ENCODE measurements at places on chromosomes 13 and 19. TPM values are rescaled to one million over a fixed set of nuclear protein-coding genes. Genes with fewer than 3 reads are reported as not detected.

DNA sequence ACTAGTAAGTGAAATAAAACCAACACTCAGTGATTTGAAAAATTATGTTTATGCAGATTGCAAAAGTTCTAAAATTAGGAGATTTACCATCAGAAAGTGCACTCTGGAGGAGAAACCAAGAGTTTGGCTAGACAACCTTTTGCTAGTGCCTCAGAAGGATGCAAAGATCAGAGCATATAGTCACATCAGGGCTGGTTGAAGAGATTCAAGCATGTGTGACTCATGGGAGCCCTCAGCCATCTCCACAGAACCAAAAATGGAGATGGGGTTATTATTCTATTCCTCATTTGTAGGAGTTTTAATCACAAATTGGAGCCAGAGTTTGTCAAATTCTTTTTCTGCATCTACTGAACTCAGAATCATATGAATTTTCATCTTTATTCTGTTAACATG is 32.9 kb upstream of the OXGR1 start:
- no peak overlapping the region for H3K4me3 ChIP-seq
- no peaks in the 10 kb centered on the region for H3K27me3 ChIP-seq
- H3K36me3 ChIP-seq: no peaks in the 10 kb centered on the region

- H3K36me3 ChIP-seq: no peaks in the 10 kb centered on the region
- H3K27ac ChIP-seq: no peak overlapping the region
- no peak overlapping the region for H3K4me3 ChIP-seq
- H3K4me1 ChIP-seq: no peaks in the 10 kb centered on the region
- no peaks in the 10 kb centered on the region for H3K27me3 ChIP-seq
These were observed 32.3 kb downstream of the TMPRSS9 start for GRCh38 chr19:2392366-2392765.

- H3K27me3 ChIP-seq: no peaks in the 10 kb centered on the region
- peaks cover 96% of the 10 kb centered on the region for H3K36me3 ChIP-seq
- H3K27ac ChIP-seq: peak overlapping the region; percentile 60
- H3K4me1 ChIP-seq: peaks cover 6% of the 10 kb centered on the region
- DNase-seq: no peak
- peak overlapping the region; percentile 48 for H3K4me3 ChIP-seq
These were observed 19.9 kb downstream of the TMED1 start for GRCh38 chr19:10815969-10816644.

GRCh38 chr13:35140831-35141230 is 198.8 kb downstream of the NBEA start:
- H3K4me3 ChIP-seq: no peak overlapping the region
- no peaks in the 10 kb centered on the region for H3K4me1 ChIP-seq
- no peak for DNase-seq
- no peaks in the 10 kb centered on the region for H3K36me3 ChIP-seq
- no peak overlapping the region for H3K27ac ChIP-seq

- H3K4me3 ChIP-seq: no peak overlapping the region
- H3K27me3 ChIP-seq: no peaks in the 10 kb centered on the region
- no peaks in the 10 kb centered on the region for H3K4me1 ChIP-seq
- DNase-seq: no peak
- H3K36me3 ChIP-seq: no peaks in the 10 kb centered on the region
These were observed 115.2 kb upstream of the PEG3 start for GRCh38 chr19:56955637-56956216.

DNA sequence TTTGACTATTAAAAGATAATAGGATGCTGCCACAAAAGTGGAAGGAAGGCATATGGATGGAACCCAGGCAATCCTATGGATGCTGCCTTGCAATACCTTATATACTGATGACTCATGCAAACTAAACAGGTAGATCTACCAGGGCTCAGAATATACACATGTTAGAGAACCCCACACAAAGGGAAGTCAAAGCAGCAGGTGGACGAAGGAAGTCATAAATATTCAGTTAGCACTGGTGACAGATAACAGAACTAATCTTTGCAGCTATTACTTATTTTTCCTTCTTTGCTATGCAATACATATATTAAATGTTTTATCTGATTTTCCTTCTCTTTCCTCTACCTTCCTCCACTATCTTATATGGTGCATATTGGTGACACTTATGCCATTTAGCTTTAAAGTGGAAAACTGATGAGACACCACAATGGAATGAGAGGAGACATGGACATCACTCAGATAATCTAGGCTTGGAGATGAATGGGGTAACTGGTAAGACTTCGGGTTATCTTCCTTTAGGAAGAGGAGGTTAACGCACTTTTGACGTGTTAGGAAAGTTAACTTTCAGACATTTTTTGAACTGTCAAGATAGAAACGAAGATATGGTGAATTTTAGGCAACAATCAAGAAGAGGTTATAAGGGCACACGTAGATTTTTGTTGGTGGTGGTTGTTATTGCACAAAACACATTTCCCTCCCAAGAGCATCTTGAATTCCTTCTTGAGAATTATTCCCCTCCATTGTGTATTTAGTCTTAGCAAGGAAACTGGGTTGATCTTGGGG is 39.8 kb upstream of the MBNL2 start:
- H3K4me3 ChIP-seq: no peak overlapping the region
- no peaks in the 10 kb centered on the region for H3K4me1 ChIP-seq
- H3K27ac ChIP-seq: no peak overlapping the region
- no peaks in the 10 kb centered on the region for H3K36me3 ChIP-seq
- no peaks in the 10 kb centered on the region for H3K27me3 ChIP-seq

- H3K4me1 ChIP-seq: no peaks in the 10 kb centered on the region
- H3K36me3 ChIP-seq: no peaks in the 10 kb centered on the region
- no peaks in the 10 kb centered on the region for H3K27me3 ChIP-seq
- no peak overlapping the region for H3K4me3 ChIP-seq
- no peak overlapping the region for H3K27ac ChIP-seq
- no peak for DNase-seq
These were observed 57.3 kb downstream of the UQCRFS1 start for GRCh38 chr19:29155683-29156082.

DNA sequence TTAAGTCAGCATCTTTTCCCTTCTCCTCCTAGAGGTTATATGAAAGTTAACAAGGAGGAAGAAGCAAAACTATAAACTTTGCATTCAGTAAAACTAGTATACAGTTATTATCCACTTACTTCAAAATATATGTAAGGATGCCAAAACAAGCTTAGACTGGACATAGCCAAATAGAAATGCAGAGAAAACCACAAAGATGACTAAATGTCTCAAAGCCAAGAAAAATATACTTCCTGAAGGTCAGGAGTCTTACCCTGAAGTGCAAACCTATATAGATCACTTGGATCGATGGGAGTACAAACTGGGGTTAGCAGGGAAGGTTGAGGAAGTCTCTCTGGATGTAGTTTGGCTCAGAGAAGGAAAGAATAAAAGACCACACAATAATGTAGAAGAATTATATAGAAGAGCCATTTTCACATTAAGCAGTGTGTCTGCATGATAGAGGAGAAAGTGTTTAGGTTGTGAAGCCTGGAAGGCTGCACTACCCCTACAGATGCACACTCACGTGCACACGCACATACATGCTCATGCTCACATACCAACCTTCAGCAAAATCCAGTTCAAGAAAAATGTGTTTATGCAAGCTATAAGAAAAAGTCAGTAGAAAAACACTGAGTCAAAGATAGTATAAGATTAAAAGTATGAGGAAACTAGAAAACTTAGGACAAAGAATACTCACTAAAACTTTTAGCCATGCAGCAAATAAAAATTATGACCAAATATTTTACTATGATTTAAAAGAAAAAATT is 112.1 kb upstream of the RXFP2 start:
- no peaks in the 10 kb centered on the region for H3K4me1 ChIP-seq
- H3K27me3 ChIP-seq: no peaks in the 10 kb centered on the region
- DNase-seq: no peak
- no peaks in the 10 kb centered on the region for H3K36me3 ChIP-seq

GRCh38 chr19:46616631-46617322 is 8.1 kb downstream of the PTGIR start:
- H3K4me3 ChIP-seq: no peak overlapping the region
- peaks cover 35% of the 10 kb centered on the region for H3K4me1 ChIP-seq
- H3K27ac ChIP-seq: no peak overlapping the region
- DNase-seq: no peak
- H3K36me3 ChIP-seq: no peaks in the 10 kb centered on the region

GRCh38 chr19:58368561-58369360 is 6.2 kb upstream of the ZNF497 start:
- H3K4me3 ChIP-seq: no peak overlapping the region
- H3K27me3 ChIP-seq: peaks cover 7% of the 10 kb centered on the region
- peaks cover 12% of the 10 kb centered on the region for H3K4me1 ChIP-seq
- no peak overlapping the region for H3K27ac ChIP-seq
- DNase-seq: no peak

DNA sequence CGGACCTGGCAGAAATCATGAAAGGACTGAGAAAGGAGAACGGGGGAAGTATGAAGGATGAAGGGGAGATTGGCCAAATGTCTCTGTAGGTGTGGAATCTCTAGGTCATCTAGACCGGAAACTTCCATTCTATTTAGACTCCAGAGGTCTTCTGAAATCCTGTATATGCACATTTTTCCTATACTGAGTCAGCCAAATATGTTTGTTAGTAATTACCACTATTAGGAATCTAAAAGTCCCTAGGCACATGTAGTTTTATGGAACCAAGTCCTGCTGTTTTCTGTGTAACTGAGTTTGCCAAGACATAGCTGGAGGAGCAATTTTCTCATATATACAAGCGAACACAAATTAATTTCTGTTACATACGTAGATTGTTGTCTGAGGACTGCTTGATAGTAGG is 498.1 kb downstream of the GPC5 start:
- H3K36me3 ChIP-seq: no peaks in the 10 kb centered on the region
- no peaks in the 10 kb centered on the region for H3K4me1 ChIP-seq
- H3K27ac ChIP-seq: no peak overlapping the region
- no peak overlapping the region for H3K4me3 ChIP-seq

DNA sequence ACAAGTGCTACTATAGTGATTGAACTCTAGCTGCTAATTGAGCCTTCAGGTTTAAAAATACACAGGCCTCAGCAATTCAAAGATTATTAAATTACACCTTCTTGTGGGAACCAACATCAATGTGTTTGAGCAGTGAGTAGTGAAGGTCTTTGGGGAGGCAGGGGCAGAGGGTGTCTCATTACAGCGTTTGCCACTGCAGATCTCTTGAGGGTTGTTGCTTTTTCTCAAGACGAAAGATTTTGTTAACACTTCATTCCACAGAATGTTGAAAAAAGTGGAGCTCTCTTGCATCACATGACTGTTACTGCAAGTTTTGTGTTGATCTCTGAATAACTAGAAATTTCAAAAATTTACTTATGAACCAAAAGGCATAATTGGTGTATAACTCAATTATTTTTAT is 253.6 kb downstream of the ATP8A2 start:
- H3K27me3 ChIP-seq: no peaks in the 10 kb centered on the region
- no peak overlapping the region for H3K27ac ChIP-seq
- no peaks in the 10 kb centered on the region for H3K4me1 ChIP-seq
- H3K4me3 ChIP-seq: no peak overlapping the region
- no peaks in the 10 kb centered on the region for H3K36me3 ChIP-seq
- no peak for DNase-seq

DNA sequence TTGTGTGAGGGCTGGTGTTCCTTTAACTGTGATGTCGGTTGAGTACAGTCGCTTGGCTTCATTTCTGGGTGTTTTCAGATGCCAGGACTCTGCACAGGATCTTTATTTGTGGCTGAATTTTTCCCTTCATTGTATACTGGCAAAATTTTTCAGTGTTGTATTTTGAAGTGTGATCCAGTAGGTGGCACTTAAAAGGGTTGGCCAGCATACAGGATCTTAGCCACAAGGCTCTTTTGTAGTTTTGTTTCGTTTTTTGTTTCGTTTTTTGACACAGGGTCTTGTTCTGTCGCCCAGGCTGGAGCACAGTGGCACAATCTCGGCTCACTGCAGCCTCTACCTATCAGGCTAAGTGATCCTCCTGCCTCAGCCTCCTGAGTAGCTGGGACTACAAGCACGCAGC is 8.7 kb downstream of the FCAR start:
- H3K4me3 ChIP-seq: no peak overlapping the region
- no peaks in the 10 kb centered on the region for H3K36me3 ChIP-seq
- H3K4me1 ChIP-seq: no peaks in the 10 kb centered on the region

GRCh38 chr13:114157869-114158495 is 21.1 kb upstream of the CFAP97D2 start:
- H3K36me3 ChIP-seq: no peaks in the 10 kb centered on the region
- no peak overlapping the region for H3K4me3 ChIP-seq
- no peak overlapping the region for H3K27ac ChIP-seq
- no peak for DNase-seq
- H3K27me3 ChIP-seq: no peaks in the 10 kb centered on the region
- peaks cover 22% of the 10 kb centered on the region for H3K4me1 ChIP-seq

DNA sequence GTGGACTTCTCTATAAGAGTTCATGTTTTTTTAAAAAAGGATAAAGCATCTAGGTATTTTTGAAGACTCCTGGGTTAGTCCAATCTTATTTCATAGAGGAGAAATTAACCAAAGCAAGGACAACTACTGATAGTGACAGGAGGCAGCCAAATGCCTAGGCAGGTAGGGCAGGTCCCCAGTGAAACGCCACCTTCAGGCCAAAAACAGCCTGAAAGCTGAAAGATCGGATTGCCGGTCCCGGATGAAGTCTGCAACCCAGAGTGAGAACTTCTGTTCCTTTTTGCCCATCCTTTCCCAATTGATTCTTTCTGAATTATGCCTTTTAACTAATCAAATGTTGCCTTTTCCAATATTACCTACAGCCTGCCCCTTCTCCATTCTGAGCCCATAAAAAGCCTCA is 6.1 kb upstream of the GGACT start:
- H3K27ac ChIP-seq: no peak overlapping the region
- no peak for DNase-seq
- H3K4me1 ChIP-seq: no peaks in the 10 kb centered on the region
- H3K4me3 ChIP-seq: no peak overlapping the region
- H3K27me3 ChIP-seq: no peaks in the 10 kb centered on the region

DNA sequence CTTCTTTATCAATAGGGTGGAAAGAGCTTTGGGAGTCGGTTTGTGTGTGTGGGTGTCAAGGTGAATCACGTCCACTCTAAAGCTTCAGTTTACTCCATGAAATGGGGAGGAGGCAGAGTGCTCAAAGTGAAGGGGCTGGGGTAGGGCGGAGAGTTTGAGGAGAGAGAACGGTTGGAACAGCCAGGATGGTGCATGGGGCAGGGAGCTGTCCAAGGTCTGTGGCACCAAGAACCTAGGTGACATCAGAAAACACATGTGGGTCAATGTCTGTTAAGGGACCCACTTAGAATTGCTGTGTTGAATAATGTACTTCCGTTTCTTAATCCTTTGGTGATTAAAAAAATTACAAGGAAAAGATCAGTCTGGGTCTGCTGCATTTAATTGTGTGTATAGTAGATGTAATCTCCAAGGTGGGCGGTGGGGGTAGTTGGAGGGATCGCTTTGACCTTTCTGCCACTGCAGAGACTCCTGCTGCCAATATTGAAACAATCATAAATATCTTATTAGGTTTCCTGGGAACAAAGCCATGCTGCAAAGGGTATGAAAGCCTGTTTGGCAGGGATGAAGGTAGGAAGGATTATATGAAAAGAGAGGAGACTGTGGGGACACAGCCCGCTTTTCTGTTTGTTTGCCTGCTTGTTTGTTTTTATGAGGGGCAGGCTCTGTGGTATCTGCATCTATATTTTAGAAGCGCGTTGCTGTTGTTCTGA is 122.3 kb downstream of the ATP8A2 start:
- H3K36me3 ChIP-seq: no peaks in the 10 kb centered on the region
- peaks cover 4% of the 10 kb centered on the region for H3K27me3 ChIP-seq
- no peak overlapping the region for H3K27ac ChIP-seq

ACP4 gene
- total RNA-seq: not detected

KIR2DL4 gene
- 0.38 TPM for total RNA-seq

SLC5A5 gene
- 0.18 TPM for total RNA-seq

ZNF526 gene
- total RNA-seq: 11.7 TPM

KLK14 gene
- 0.89 TPM for total RNA-seq

TUBB4A gene
- 1.2 TPM for total RNA-seq

ZNF579 gene
- 12.7 TPM for total RNA-seq

DPP9 gene
- total RNA-seq: 79.6 TPM

CEACAM3 gene
- total RNA-seq: 4.3 TPM
